Fibroblast of skin of abdomen (primary cell): ENCODE measurements at places on chromosomes 12 and 14.

GRCh38 chr14:65095633-65096205 is 6.6 kb downstream of the MAX start:
- peak; percentile 71 for DNase-seq

DNA sequence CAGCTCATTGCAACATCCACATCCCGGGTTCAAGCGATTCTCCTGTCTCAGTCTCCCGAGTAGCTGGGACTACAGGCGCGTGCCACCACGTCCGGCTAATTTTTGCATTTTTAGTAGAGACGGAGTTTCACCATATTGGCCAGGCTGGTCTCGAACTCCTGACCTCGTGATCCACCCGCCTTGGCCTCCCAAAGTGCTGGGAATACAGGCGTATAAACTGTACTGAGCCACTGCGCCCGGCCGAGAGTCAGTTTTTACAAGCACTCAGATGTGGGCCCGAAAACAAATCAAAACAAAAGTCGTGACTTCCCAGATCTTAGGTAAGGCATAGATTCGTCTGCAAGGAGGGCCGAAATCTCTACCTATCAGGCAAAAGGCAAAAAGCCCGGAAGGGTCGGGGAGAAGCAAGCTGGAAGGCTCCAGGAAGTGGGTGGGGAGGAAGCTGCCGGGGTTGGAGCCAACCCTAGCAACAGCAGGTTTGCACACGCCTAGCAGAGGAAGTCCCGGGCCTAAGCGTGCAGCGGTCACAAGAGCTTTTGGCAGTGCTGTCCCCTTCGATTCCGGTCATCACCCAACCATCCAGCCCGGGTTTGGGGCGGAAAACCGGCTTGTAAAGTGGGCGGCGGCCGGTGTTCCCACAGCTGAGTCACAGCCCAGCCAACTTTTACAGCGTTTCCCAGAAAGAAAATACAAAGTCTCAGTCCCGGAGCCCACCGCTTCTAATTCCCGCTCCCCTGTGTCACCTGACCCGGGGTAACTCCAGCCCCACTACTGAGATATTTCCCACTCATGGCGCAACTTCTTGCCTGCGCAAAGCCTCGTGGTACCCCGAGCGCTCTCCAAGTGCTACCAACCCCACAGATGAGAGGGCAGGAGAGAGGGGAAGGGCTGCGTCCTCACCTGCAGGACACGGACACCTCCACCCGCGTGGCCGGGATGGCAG is 583 bp downstream of the CPNE8 start:
- DNase-seq = peak; percentile 5

DNA sequence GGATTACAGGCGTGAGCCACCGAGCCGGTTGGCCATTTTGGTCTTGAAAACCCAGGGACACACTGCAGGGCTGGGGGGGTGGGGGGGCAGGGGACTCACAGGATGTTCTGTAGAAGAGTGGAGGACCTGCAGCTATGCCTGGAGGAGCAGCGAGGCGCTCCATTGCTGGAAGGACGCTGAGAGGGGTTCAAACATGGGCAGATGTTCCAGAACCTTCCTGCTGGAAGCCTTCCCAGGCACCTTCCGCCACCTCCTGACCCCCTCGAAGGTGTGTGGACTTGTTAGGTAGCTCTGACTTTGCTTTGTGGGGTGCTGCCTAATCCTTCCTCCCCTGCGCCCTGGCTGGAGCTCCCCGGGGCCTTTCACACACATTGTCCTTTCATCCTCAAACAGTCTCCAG is 19.6 kb upstream of the PPP1R13B start:
- no peak for DNase-seq

GRCh38 chr14:22388669-22389595 is 200.1 kb downstream of the DAD1 start:
- DNase-seq = peak; percentile 88

DNA sequence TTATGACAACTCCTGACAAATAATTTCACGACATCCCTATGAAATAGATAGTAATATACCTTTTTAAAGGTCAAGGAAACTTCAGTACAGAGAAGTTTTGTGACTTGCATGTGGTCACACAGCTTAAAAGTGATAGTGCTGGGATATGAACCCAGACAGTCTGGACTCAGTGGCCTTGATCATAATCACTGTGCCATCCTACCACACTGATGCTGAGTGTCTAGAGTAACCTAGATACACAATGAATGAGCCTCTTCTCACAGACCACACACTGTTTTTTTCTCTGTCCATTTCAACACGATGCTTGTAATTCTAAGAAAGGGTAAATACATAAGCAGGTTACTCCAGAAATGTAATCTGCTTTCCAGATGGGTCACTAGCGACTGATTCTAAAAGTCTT is 88.2 kb downstream of the SYNE2 start:
- no peak for DNase-seq

DNA sequence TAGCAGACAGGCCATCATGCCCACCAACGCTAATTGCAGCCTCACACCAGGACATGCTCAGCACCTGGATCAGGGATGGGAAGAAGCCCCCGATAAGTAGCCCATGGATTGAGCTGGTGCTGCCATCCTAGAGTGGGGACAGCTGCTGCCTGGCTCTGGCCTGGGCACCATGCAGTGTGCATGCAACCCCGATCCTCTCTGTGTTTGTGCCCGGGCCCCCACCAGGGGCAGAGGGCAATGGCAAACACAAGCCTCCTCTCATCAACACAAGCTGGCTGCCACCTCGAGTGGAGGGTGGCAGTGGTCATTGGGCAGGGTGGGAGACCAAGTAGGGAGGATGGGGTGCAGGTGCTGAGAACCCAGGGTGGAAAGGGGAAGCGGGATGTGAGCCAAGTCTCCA is 23.3 kb upstream of the SOCS2 start:
- DNase-seq = no peak

- no peak for DNase-seq
Observed at GRCh38 chr14:30889244-30889594, 14.9 kb downstream of the COCH start.

- DNase-seq = no peak
Observed at GRCh38 chr14:20904393-20905029, 13.3 kb downstream of the RNASE3 start.

DNA sequence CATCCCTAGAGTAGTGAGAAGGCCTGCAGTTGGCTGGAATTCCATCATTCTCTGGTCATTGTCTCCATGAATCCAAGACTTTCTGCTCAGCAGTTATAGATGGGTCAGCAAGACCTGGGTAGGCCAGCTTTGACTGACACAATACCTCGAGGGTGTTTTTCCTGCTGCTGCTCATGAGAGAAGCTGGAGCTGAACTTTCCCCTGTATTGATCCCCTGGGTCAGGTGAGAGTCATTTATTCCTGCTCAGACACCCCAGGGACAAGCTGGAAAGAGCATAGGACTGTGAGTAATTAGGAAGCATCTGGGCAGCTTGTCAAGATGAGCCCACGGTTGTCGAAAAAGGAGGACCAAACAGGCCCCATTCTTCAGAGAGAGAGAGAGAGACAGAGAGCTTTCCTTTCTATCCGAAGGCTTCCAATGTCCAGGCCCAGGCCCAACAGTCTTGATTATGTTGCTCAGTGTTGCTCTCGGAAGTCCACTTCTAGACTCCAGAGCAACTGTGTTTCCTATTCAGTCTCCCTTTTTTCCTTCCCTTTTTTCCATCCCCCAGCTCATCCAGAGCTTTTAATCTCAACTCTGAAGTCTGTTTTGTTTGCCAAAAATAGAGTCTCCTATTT is 131.1 kb downstream of the SLC8A3 start:
- DNase-seq = no peak

GRCh38 chr14:87756661-87757060 is 236.3 kb downstream of the GALC start:
- DNase-seq = no peak

- no peak for DNase-seq
Observed at GRCh38 chr14:70663707-70664179, 22.0 kb downstream of the TTC9 start.

GRCh38 chr12:78062786-78063185 is 232.1 kb downstream of the NAV3 start:
- peak; percentile 64 for DNase-seq

- DNase-seq = no peak
Observed at GRCh38 chr12:108582509-108582908, 15.4 kb downstream of the TMEM119 start.

DNA sequence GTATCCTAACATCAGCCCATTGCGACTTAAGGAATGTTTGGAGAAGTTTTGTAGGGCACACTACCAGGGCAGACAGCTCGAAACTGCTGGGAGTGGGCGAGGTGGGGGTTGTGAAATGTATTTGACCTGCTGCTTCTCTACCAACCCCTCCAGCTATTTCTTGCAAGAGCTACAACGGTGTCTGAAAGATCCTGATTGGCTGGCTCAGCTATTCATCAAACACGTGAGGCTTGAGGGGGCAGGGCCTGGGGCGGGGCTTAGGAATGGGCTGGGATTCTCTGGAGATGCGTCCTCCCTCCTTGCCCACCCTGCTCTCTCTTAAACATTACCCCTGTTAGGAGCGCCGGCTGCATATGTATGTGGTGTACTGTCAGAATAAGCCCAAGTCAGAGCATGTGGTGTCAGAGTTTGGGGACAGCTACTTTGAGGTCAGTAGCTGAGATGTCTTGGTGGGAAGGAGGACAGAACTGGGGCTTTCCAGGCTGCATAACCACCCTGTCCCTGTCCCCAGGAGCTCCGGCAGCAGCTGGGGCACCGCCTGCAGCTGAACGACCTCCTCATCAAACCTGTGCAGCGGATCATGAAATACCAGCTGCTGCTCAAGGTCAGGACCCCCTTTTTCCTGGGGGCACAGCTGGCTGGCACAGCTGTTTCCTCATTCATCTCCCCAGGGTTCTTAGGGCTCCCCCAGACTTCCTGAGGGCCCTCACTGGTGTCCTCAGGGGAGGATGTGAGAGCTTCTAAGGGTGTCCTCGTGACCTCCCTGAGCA is 3.1 kb downstream of the ARHGEF25 start:
- no peak for DNase-seq

GRCh38 chr12:26109343-26109881 is 15.4 kb downstream of the BHLHE41 start:
- DNase-seq = no peak

GRCh38 chr12:92928421-92928961 is 604 bp downstream of the EEA1 start:
- DNase-seq = peak; percentile 13

DNA sequence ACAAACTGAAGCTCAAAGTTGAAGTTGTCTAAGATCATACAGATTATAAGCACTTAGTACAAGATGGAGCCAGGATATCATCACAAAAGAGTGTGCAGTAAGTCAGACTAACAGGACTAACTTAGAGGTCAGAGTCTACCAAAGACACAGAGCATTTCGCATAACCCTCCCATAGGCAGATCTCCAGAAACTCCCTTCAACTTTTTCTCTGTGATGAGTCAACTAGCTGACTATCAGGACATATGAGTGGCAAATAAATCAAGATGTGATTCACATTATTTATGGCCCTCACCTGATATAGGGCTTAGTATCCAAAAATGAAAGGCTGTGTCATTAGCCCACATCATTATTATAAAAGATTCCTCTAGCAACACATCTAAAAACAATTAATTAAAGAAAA is 484.6 kb downstream of the GALC start:
- DNase-seq = peak; percentile 33

DNA sequence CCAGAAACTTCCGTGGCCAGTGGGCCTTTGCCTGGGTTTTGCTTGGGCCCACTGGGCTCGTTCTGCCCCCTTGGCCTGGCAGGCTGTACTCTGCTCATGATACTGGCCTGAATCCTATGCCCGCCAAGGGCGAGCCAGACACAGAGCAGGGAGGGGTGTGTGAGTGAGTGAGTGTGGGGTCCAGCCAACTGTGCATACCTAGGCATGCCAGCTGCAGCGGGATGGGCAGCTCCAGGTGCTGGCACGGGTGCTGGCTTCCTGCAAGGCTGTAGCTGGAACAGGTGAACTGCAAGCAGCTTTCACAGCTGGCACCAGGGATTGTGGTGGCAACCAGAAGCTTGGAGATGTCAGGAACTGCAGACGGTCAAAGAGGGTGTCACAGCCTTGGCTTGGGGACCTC is 1276.4 kb downstream of the SLC16A7 start:
- DNase-seq = no peak

GRCh38 chr14:61498811-61499210 is 177.4 kb downstream of the PRKCH start:
- DNase-seq = peak; percentile 45

GRCh38 chr14:65892315-65892714 is 479.8 kb downstream of the FUT8 start:
- DNase-seq = no peak

DNA sequence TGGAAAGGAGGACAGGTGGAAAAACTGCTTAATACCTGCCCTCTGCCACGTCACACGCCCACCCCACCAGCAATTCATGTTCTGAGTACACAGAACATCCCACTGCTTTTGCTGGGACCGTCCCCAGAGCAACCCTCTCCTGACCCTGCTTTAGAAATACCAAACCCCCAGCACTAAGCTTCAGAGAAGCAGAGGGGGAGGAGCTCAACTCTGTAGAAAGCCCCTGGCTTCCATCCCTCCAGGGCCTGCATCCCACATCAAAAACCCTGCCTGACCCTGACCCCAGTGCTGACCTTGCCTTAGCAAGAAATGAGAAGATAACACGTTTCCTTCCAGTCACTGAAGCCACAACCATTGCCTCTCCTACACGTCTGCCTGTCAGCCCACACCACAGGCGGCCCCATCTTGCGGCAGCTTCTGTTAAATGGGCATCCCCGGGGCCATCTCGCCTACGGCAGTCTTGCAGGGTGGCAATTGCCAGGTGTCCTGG is 19.7 kb downstream of the VDR start:
- no peak for DNase-seq

DNA sequence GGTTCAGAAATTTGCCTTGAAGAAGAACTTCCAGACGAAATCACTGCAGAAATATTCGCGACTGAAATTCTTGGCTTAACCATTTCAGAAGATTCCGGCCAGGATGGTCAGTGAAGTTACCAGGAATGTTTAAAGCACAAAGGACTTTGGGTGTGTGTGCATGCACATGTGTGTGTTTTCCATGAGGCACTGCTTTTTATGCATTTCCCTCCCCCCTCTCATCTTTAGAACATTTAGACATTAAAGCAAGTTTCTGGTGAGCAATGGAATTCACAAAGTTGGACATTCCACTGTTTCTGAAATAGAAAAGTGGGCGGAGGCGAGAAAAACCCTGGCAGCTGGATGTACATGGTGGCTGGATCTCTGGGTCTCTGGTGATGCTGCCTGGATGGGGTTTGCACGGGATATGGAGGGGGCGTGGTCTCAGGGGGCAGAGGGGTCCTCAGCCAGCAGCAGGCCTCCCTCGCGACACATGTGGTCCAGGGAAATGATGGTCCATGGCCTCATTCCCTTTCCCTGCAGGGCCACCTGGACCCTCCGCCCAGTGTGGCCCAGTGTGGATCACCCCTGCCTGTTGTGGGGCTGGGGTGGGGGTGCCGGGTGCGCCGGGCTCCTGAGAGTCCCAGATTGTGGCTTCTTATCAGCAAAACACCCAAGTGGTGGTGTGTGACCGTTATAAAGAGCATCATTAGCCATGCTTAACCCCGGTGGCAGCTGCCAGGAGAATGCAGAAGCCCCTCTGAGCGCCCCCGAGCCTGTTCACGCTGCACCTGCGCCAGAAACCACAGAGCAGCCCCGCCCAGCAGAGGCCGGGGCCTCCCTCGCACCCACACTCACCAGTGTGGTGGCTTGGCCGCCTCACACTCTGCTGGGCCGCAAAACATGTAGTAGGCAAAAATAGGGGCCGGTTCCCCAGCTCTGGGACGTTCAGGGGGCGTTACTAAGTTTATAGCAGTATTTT is 17.8 kb upstream of the BCL7A start:
- DNase-seq = peak; percentile 88
